ENCODE measurements at places on chromosomes 1 and 21. TPM values are rescaled to one million over a fixed set of nuclear protein-coding genes. Genes with fewer than 3 reads are reported as not detected.
A peak's percentile ranks its signal among the peaks of the same experiment; 100 is the strongest.

- DNase-seq, result no peak
Observed at GRCh38 chr1:156386949-156387869, 18.2 kb downstream of the RHBG start.

DNA sequence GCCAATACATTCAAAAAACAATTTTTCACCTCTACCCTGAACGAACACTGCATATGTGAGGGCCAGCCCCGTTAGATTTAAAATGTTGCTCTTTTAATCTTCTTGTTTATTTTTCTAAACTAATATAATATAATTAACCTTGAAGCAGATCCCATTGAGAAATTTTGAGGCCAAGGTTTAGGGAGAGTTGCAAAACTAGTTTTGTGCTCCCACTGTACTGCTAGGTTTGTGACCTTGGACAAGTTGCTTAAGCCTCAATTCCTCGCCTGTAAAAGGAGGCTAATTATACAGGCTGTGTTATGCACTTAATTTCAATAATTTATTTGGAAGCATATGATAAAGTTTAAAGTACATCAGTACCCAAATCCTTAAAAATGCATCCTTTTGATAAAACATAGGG, 3.7 kb downstream of the IL23R start:
- no peak for DNase-seq

- DNase-seq, result no peak
Observed at GRCh38 chr1:167991546-167991945, 54.7 kb upstream of the MPC2 start.

DNA sequence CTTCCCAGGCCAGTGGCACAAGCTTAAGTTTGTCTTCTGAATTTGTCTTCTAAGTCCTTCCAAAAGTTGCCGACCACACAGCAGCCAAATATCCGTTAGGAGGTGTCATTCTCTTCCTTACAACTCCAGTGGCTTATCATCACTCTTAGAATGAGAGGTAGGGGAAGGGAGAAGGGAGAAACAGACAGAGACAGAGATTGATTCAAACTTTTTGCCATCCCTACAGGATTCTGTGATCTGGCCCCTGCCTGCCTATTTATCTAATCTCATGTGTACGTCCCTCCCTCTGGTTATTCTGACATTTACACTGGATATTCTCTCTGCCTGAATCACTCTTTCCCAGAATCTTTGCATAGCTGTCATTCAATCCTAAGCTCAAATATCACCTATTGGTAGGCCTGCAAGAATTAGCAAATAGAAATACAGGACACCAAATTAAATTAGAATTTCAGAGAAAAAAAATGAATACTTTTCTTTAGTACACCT, 488 bp upstream of the GNL2 start:
- DNase-seq, result no peak

DNA sequence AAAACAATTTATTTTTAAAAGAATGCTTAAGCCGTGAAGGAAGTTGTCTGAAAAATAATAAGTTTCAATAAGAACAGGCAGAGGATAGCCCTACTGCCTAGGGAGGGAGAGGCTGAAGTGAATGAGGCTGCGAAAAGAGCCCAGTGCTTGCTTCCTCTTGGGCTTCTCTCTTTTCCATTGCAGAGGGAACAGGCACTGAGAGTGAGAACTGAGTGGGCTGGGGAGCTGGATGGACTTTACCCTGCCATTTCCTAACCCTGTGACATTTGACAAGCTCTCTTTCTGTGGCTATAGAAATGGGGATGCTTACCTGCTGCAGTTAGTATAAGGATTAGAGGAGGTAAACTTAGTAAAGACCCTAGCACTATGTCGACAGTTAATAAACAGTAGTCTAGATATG, 30.0 kb downstream of the TENT5C start:
- DNase-seq, result no peak

DNA sequence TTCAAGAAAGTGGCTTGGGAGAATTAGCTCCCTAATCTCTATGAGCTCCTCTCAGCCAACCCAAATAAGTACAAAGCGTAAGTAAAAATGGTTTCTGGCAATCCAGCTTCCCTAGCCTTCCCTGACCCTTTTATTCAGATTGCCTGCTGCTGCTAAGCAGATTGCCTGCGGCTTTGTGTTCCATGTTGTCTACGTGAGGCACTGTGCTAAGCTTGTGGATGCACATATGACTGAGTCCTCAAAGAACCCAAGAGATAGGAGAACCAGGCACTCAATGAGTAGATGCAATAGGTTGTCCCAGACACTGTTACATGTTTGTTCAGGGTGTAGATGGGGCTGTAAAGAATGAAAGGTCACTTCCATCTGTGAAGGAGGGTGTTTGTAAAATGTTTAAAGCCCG, 6.3 kb upstream of the OSBPL9 start:
- DNase-seq, result no peak

GRCh38 chr1:211529453-211529852, 37.5 kb upstream of the RD3 start:
- DNase-seq, result no peak

GRCh38 chr1:197915260-197915861, 1.8 kb upstream of the LHX9 start:
- no peak for DNase-seq

DNA sequence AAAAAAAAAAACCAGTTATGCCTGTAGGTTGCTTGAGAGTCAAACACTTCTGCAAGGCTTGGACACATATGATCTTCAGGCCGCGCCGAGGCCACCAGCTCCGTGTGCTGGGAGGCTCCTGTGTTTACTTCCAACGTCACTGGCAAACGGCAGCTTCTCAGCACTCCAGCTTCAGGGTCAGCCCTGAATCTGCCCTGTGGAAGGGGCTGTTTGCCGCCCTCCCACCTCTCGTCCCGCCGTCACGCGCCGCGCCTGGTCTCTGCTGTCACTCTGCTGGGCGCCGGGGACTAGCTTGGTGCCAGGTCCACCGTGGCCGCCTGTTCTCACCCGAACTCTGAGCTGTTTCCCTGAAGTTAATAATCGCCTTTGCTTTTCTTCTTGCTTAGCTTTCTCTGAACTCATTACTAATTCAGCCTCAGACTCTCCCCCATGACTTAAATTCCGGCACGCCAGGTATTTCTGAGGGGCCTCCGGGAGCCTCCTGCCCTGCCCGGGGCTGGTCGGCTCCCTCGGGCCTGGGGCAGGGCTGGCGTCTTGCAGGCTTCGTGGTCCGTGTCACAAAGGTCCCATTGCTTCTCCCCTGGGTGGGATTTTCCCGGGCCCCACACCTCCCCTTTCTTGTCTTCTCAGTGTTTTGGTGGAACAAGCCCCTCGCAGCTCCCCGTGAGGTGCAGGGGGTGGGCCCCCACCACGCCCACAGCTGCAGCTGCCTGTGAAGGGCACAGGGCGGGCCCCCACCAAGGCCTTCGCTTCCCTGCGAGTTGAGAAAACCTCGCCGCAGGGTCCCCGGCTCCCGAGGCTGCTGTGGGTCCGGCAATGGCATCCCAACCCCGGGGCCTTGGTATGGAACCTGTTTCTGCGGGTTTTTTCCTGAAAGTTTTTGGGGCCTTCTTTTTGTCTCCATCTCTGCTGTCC, 14.6 kb upstream of the C1orf159 start:
- DNase-seq, result peak; percentile 68

DNA sequence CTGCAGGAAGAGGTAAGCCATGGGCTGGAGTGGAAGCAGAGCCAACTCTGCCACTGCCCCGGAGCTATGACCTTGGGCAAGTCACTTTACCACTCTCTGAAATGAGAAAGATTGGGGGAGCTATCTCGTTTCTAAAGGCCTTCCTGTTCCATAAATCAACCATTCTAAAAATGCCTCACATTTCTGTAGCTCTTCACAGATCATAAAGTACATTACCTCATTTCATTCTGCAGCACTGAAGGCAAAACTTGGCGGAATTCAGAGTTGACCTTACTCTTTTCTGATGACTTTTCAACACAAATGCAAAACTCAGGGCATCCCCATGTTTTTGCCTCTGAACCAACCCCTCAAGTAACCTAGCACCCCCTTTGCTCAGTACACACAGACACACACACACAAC, 404.0 kb upstream of the NFIA start:
- no peak for DNase-seq

DNA sequence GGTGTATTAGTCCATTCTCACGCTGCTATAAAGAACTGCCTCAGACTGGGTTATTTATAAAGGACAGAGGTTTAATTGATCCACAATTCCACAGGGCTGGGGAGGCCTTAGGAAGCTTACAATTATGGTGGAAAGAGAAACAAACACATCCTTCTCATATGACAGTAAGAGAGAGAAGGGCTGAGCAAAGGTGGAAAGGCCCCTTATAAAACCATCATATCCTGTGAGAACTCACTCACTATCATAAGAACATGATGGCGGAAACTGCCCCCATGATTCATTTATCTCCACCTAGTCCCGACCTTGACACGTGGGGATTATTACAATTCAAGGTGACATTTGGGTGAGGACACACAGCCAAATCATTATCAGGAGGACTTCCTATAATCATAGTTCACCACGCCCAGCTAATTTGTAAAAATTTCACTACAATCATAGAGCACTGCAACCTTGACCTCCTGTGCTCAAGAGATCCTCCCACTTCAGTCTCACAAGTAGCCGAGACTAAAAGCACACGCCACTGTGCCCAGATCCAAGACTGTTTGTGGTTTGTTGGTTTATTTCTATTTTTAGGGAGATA, 164.9 kb downstream of the RERE start:
- no peak for DNase-seq

DNA sequence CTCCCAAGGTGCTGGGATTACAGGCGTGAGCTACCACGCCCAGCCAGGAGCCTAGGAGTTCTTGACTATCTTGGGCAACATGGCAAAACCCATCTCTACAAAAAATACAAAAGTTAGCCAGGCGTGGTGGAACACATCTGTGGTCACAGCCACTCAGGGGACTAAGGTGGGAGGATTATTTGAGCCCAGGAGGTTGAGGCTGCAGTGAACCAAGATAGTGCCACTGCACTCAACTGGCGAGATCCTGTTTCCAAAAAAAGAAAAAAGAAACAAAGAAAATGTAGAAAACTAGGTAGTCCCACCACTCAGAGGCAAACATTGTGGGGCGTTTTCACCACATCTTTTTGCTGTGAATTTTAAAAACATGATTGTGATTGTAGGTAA, 141.3 kb downstream of the ZZZ3 start:
- no peak for DNase-seq

DNA sequence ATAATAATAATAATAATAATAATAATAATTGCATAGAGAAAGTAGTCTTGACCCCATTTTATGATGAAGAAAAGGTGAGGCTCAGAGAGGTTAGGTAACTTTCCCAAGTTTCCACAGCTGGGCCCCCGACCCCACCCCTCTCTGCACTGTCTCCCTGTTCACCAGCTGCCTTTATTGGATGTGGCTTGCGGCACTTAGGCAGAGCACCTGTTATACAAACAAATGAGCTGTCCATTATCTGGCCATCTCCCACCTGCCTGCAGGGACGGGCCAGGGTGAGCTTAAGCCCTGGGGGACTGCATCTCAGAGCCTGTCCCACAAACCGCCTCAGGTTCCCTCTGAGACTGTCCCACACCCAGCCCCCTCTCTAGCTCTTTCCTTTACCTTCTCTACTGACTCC, 10.1 kb upstream of the EFNA1 start:
- no peak for DNase-seq

- DNase-seq, result no peak
Observed at GRCh38 chr1:226873771-226874578, 3.6 kb downstream of the PSEN2 start.

- no peak for DNase-seq
Observed at GRCh38 chr1:26257222-26257621, 22.7 kb upstream of the SH3BGRL3 start.

- no peak for DNase-seq
Observed at GRCh38 chr1:179121159-179121938, 39.5 kb downstream of the TOR3A start.

DNA sequence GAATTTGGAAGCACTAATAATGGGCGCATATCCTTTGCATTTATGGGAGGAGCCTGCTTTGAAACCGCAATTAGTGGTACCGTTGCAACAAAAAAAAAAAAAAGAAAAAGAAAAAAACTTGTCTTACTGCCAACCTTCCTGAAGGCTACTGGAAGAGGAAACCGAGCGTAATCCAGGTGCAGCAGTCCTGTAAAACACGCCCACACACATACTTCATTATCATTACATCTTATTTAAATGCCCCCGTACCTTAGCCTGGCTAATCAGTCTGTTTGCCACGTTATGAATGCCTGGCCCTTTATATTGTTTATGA, 686 bp upstream of the ZNF281 start:
- peak; percentile 29 for DNase-seq

DNA sequence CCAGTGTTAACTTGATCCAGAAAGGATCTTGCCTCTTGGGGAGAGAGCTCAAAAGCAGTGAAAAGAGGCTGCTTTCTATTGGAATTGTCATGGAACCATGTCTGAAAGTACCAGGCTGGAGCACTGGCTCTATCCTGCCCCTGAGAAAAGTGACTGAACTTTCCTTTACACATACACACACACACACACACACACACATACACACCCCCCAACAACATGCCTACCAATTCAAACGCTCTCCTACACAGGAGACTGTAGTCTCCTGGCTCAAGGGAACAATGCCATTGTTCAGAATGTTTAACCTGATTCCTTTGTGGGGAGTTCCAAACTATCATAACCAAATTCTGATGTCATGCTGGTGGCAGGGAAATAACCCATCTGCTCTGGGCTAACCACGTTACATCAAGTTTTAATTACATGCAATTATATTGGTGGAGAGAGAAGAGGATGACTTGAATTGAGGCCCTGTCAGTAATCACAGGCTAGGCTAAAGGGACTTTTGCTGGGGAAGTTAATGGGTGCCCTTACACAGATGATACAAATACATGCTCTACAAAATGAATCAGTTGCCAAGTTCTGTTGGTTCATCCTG, 52.3 kb upstream of the DUSP10 start:
- no peak for DNase-seq

DNA sequence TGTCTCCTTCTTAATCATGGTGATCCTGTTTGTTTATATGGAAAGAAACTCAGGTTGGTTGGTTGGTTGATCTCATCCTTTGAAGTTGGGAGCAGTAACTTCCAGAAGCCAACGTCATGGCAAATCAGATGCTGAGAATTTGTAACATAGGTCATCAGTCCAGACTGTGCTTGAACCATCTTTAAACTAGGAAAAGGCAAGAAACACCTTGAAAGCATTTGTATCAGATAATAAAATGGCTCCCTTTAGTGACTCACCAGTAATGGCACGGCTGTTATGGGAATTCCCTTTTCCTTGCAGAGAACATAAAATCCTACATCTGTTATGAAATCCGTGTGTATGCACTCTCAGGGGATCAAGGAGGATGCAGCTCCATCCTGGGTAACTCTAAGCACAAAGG, 58.1 kb downstream of the SERBP1 start:
- DNase-seq, result no peak

GRCh38 chr1:246801241-246802020, 77.2 kb downstream of the SCCPDH start:
- DNase-seq, result no peak

Gene TRIM63
- polyA plus RNA-seq, result 1.5 TPM

Gene ILDR2
- 16.6 TPM for polyA plus RNA-seq

Gene GSTM2
- polyA plus RNA-seq, result 190 TPM

Gene C8B
- not detected for polyA plus RNA-seq

Gene LRP8
- polyA plus RNA-seq, result 6.6 TPM

Gene GPR3
- polyA plus RNA-seq, result 1.3 TPM

Gene CFHR1
- polyA plus RNA-seq, result 0.25 TPM

Gene ORC1
- 8.0 TPM for polyA plus RNA-seq

Measured in renal cortex interstitium (tissue), 15 donors.